ENCODE measurements at places on chromosomes 7 and 10.

- DNase-seq: no peak
Measured at GRCh38 chr10:89183571-89183970, 23.5 kb downstream of the CH25H start.

DNA sequence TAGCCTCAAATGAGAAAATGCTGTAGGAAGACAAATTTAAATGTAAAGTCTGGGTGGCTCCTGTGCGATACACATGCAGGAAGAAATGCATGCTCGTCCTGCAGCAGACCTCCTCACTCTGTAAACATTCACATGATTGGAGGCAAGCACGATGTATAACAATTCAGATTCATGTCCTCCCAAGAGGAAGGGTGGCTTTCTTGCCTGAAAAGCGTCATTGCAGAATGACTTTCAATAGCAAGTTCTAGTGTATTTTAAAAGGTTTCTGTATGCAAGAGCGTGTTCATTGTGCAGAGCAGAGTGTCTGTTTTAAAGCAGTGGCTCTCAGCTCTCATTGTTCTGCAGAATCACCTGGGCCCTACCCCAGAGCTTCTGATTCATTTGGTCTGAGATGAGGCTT is 170.3 kb upstream of the CELF2 start:
- no peak for DNase-seq

DNA sequence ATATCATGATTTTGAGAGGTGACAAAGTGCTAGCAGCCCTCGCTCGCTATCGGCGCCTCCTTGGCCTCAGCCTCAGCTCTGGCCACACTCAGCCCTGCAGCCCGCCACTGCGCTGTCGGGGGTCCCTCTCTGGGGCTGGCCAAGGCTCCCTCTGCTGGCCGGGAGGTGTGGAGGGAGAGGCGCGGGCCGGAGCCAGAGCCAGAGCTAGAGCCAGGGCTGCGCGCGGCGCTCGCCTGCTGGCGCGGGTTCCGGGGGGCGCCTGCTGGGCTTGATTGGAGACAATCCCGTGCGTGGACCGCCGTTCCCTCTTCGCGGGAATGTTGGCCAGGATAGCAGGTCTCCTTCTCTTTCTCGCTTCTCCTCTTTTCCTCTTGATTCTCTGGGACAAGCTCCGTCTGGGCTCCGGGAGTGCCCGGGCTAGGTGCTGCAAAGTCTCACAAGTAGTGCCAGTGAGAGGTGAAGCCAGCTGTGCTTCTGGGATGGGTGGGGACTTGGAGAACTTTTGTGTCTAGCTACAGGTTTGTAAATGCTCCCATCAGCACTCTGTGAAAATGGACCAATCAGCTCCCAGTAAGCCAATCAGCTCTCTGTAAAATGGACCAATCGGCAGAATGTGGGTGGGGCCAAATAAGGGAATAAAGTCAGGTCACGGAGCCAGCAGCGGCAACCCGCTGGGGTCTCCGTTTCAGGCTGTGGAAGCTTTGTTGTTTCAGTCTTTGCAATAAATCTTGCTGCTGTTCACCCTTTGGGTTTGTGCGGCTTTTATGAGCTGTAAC is 43.4 kb upstream of the ELMO1 start:
- no peak for DNase-seq

DNA sequence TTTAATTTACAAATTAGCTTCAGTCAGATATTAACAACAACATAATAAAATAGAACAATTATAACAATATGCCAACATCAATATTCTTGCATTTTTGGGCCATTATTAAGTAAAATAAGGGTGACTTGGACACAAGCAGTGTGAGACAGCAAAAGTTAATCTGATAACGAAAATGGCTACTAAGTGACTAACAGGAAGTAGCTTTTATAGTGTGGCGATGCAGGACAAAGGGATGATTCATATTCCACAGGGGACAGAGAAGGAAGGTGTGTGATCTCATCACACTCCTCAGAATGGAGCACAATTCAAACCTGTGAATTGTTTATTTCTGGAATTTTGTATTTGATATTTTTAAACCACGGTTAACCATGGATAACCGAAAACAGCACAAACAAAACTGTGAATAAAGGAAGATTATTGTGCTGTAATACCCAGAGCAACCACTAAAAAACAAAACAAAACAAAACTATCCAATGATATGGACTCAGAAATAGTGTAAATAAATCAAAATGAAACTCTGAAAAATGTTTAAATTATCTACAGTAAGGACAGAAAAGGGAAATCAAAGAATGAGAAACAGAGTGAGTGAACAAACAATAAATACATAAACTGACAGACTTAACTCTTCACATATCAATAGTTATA is 66.9 kb upstream of the TFEC start:
- DNase-seq: no peak

- no peak for DNase-seq
Measured at GRCh38 chr10:54800741-54801421, at the start of gene PCDH15. Gene PCDH15 (minus strand): TSS chr10:54801231. CDS start chr10:54664262, 136,969 bp downstream.

DNA sequence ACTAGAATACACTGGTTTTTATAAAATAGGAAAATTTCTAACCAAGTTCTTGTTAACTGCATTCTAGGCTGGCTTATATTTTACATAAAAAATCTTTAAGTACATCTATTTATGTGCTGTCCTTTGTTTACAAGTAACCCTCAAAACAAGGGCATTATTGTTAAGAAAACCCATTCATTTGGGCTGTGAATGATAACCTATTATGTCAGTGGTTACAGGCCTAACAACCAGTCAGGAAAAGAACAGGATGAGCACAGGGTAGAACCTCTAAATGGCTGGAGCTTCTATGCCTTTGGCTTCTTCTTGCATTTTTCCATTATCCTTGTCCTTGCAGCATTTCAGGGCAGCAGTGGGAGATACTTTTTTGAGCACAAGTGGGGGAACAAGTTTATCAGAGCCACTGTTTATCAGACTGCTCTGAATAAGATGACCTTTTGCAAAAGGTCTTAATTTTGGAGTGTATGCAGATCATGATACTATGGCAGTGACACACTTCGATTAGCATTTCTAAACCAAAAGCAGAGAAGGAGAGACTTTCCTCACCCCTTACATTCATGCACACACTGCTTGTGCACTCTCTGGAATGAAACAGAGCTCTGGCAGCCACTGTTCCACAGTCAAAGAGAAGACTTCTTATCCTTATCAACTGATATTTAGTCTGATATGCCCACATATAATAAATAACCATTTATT is 10.9 kb downstream of the GPR37 start:
- no peak for DNase-seq

DNA sequence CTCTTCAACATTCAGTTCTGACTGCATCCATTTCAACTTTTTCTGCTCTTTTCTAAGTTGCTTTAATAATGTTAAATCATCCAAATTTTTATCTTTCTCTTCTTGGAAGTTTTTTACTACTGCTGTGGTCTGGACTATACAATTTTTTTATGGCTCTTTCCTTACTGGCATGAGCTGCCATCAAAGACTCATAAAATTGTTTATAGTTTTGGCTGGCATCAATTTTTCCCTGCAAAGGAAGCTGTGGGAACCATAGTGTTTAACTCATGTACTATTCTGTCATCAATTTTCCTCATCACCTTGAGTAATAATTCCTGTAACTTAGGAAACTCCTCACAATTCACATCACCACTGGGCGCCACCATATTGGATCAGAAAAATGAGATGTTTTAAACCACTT is 77.6 kb upstream of the A1CF start:
- DNase-seq: no peak

GRCh38 chr7:1366801-1367405 is 92.4 kb downstream of the MICALL2 start:
- no peak for DNase-seq

DNA sequence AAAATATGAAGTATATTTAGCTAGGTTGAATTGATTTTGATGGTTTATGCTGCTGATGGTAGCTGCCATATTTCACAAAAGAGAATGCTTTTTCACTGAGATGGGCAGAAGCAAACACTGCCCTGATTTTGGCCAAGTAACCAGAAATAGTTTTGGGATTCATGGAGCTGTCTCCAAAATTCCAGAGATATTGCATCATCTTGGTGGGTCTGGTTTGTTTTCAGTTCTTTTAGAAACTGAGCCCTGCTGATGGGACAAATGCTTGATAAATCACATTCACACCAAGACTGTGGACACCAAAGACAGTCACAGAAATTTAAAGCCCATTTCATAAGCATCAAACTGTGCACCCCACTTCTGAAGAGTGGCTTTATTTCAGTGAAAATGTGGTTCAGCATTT is 140.5 kb downstream of the BICC1 start:
- DNase-seq: no peak

- no peak for DNase-seq
Measured at GRCh38 chr10:62422068-62422590, 48.0 kb downstream of the ZNF365 start.

- no peak for DNase-seq
Measured at GRCh38 chr7:83119494-83119893, 43.2 kb downstream of the PCLO start.

- DNase-seq: no peak
Measured at GRCh38 chr10:7439696-7440095, 28.9 kb upstream of the SFMBT2 start.

- no peak for DNase-seq
Measured at GRCh38 chr7:103823084-103823483, 166.4 kb downstream of the RELN start.

DNA sequence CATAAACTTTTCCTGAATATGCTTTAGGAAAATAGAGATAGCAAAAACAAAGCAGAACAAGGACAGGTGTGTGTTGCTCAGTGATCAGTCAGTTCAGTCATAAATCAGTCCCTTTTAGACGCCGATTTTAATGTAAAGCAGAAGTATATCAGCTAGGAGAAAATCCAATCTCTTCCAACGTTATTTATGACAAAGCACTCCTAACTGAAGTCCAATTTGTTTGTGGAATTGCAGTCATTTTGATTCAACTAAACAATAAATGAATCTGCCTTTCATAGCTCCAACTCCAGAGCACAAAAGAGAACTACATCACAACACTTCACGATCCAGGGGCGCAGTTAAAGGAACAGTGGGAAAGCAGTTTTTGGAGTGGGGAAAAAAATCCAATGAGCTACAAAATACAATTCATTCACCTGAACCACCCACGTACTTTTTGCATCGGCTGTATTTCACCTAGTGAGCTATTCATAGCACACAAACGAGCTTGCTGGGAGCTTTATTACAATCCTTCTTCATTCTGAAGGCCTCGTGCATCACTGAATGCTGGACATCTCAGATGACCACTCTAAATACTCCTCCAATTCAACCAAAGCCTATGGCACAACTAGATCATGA is 151.3 kb downstream of the LRRN3 start:
- DNase-seq: no peak

DNA sequence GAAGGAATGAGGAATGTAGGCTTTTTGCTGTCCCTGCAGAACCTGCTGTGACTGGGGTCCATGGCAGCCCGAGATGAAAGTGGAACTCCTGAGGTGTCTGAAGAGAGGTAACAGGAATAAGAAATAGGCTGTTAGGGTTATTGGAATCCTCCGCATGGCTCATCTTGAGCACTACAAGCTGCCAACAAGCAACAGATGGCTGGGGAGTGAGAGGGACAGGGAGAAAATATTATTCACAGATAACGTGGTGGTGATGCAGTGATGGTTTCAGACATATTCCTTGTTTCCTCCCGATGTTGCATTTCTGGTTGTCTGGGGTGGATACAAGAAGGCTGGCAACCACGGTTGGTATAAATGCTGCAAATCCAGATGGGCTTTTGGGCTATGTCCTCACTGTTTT is 46.1 kb downstream of the AP3M1 start:
- DNase-seq: no peak

DNA sequence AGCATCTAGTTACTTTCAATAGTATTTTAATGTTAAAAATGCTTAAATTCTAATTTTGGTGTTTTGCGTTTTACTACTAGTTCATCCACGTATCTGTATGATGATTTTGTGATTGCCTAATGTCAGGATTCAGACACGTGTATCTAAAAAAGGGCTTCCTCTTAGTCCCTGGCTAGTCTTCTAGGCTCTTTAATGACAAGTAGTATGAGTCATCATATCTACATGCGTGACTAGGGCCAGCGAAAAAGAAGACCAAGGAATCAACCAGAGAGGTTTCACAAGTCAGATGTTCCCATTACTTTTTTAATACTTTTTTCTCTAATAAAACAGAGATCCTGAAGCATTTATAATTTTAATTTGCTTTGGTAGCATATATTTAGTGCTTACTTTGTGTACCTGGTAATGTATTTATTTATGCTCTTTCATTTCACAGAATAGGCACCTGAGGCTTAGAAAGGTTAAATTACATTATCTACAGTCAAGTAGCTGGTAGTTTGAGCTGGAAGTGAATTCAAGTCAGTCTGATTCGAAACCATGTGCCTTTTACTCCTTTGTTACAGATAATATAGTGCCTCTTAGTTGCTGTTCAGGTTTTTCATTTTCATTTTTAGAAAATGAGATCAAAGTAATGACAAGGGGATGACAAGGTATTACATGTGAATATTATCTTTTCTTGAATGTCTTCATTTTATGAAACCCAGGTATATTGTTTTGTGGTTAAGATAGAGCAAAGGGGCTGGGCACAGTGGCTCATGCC is 140.3 kb downstream of the FOXP2 start:
- no peak for DNase-seq

DNA sequence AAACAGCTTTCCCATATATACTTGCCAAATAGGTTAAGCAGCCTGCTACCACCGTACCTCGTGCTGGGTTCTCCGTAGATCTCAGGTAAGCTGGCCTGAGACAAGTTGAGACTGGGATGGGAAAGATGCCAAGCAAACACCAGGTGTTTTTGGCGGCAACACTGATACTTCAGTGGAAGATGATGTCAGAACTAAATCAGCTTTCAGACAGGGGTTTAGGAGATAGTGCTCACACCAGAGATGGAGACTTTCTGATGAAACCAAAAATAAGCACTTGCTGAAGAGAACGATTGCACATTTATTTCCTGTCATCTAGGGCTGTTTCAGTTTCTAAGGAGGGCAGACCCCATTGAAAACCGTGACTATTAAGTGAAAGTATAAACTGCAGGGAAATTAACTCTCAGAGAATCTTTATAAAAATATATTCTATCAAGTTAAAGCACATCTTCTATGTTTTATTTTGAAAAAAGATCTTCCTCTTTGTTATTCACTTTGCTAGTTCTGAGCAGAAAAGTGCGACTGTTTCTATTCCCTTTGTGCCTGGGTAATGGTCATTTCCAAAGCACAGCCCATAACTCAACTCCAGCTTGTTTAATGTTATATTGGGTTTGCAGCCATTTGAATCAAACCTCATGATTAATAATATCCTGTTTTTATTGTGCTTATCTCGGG is 149.9 kb downstream of the CPED1 start:
- DNase-seq: peak; percentile 27

DNA sequence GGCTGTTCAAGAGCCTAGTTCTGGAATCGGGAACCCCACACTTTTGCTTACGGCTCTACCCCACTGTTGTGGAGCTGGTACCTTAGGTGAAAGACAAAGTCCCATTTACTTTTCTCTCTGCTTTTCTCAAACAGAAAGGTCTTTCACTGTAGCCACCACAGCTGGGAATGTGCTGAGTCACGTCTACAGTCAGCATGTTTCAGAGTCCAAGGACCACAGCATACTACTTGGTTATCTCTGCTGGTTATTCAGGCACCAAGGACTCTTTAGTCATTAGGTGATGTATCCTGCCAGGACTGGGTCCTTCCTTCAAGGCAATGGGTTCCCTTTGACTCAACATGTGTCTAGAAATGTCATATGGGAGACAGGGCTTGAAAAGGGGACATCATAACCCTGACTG is 266.8 kb upstream of the STEAP1 start:
- DNase-seq: no peak
